ENCODE measurements at places on chromosomes 16 and 17.

DNA sequence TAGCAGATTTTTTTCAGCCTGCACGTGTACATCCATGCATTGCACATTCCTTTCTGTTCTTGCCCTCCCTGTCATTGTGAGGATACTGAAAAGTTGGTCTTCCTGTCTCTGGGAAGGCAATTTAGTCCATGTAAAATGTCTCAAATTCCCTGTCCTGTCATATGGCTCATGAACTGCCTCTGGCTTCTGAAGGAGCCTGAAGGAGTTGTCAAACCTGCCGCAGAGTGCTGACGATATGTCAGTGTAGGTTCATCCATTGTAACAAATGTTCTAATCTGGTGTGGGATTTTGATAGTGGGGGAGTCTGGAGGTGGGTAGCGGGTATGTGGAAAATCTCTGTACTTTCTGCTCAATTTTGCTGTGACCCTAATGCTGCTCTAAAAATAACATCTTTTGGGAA is 59.6 kb downstream of the YPEL2 start:
- DNase-seq: no peak

GRCh38 chr17:69460963-69461922 is 46.7 kb downstream of the MAP2K6 start:
- no peak for DNase-seq

DNA sequence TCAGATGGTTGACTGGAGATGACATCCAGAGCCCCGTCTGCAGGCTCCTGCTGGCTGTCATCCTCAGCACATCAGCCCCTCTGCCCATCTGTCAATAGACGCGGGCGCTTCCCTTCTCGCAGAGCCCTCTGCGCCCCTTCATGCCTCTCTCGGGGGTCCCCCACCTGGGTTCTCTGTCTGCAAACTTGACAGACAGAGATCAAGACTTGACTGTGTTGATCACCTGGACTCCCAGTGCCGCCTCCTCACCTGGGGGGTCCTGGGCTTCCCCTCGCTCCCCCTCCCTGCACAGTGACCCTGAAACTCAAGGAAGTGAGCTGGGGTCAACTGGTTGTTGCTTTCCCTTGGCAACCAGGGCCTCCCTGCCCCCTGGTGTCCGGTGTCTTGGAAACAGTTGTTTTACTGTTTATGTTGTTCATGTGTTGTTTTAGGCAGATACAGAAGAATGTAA is 31.9 kb downstream of the RNF213 start:
- no peak for DNase-seq

DNA sequence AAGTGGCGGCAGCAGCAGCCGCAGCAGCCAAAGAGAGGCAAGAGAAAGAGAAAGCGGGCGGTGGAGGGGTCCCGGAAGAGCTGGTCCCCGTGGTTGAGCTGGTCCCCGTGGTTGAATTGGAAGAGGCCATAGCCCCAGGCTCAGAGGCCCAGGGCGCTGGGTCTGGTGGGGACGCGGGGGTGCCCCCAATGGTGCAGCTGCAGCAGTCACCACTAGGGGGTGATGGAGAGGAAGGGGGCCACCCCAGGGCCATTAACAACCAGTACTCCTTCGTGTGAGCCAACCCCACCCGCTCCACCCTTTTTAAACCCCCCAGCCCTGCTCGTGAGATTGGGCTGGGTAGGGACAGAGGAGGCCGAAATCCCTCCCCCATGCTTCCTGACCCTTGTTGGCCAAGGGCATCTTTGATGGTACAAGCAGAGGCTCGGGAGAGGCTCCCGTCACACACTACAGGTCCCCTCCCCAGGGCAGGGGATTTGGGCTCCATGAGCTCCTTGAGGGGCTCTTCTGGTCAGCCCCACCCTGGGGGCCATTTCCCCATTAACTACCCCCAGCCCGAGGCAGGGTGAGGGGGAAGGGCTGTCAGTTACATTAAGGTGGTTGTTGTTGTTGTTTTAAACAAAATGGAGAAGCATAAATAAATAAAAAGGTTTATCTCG is 4.6 kb upstream of the ATP2A1 start:
- no peak for DNase-seq

DNA sequence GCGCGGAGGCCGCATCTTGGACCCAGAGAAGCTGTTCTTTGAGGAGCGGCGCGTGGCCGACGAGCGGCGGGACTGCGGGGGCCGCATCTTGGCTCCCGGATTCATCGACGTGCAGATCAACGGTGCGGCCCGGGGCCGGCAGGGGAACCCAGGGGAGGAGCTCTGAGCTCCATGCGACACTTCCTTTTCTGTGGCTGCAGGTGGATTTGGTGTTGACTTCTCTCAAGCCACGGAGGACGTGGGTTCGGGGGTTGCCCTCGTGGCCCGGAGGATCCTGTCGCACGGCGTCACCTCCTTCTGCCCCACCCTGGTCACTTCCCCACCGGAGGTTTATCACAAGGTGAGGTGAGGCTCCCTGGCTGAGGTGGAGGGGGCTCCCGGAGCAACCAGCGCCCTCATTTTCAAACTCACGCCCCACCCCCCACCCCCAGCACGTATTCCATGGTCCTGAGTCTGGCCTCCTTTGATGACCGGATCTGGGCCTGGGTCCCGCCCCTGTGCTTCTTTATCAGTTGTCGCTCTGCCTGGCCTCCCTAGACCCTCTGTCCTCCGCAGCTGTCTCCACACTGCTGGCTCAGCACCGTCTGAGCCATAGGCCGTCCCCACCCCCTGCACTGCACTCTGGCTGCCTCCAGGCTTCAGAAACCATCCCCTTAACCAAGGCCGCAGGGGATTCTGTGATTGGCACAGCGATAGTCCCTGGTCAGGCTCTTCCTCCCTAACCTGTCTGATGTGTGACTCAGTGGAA is 787 bp downstream of the AMDHD2 start:
- no peak for DNase-seq

DNA sequence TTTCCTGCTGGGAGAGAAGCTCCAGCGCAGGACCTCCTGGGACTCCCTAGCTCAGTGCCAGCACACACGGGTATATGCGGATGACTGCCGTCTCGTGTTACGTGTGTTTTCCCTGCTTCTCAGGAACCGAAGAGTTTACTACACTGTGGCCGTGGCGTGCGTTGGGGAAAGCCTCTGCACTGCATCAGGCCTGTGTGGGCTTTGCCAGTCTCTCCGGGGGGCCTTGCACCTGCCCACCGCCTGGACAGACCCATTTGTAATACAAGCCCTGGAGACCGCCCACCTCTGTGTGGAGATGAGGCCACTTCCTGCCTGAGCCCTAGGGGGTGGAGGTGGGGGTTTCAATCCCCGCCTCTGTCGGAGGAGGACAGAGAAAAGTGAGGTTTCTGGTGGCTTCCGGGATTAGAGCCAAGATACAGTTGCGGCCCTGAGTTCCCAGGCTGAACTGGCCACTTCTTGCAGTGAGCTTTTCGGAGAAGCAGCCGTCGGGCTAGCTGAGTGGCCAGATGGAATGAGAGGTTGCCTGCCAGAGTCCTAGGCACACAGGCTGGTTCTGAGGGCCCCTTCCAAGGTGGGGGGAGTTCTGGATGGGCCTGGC is 43.4 kb upstream of the GSE1 start:
- no peak for DNase-seq
